ENCODE measurements at places on chromosomes 2 and 18.

GRCh38 chr2:137009953-137010352 is 244.6 kb downstream of the THSD7B start:
- DNase-seq: no peak

DNA sequence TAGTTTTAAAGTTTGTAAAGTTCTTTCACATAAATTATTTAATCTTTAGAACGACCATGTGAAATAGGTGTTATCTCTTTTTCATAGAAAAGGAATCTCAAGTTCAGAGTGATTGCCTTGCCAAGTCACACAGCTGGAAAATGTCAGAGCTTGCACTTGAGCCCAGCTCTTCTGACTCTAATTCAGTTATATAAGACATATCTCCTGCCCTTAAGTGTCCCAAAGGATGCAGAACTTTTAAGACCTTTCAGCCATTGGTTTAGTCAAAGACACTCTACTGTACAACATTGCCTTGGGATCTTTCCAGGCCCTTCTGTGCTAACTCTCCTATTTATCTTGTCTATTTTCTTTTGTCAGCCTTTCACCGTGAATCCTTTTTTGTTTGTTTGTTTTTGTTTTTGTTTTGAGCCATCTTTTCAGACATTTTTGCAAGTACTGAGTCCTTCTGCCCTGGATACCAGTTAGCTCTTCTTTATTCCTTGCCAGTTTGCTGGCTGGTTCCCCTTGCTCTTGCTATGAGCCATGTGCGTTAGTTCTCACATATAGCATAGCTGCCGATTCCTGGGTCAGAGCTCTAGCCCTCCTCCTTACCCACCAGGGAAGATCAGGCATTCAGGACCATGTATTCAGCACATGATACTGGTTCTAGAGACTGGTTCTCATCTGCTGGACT is 160.0 kb upstream of the MYO3B start:
- no peak for DNase-seq

GRCh38 chr2:239395524-239395923 is 5.3 kb downstream of the HDAC4 start:
- DNase-seq: no peak

- no peak for DNase-seq
These were observed 965.0 kb downstream of the DCDC2C start for GRCh38 chr2:4668381-4668780.

DNA sequence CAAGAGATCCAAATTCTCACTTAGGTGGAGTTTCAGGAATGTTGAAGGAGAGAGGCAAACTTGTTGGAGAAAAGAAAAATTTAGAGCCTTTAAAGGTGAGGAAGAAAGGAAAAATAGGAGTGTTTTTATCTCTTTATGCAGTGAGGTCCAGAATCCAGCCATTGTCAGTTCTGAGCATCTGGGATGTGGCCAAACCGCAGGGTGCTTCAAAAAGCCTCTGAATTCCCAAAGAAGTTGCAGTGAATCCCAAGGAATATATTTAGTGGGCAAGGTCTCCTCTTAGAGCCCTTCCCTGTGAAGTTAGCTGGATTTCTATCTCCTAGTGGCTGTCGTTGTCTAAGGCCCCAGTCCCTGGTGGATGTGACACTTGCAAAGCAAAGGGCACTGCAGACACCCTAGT is 51.2 kb downstream of the MTCL1 start:
- no peak for DNase-seq

Data from stimulated activated CD4-positive, alpha-beta T cell treated with anti-CD3 and anti-CD28 coated beads, TNF-alpha, amount 100 ng/mL, for 1 hour (primary cell).